Esophagus mucosa (tissue), 1 donor: ENCODE measurements at places on chromosomes 2 and 18.
A peak's percentile ranks its signal among the peaks of the same experiment; 100 is the strongest.

GRCh38 chr18:21682371-21683051, 22.1 kb downstream of the ABHD3 start:
- no peak for ATAC-seq

DNA sequence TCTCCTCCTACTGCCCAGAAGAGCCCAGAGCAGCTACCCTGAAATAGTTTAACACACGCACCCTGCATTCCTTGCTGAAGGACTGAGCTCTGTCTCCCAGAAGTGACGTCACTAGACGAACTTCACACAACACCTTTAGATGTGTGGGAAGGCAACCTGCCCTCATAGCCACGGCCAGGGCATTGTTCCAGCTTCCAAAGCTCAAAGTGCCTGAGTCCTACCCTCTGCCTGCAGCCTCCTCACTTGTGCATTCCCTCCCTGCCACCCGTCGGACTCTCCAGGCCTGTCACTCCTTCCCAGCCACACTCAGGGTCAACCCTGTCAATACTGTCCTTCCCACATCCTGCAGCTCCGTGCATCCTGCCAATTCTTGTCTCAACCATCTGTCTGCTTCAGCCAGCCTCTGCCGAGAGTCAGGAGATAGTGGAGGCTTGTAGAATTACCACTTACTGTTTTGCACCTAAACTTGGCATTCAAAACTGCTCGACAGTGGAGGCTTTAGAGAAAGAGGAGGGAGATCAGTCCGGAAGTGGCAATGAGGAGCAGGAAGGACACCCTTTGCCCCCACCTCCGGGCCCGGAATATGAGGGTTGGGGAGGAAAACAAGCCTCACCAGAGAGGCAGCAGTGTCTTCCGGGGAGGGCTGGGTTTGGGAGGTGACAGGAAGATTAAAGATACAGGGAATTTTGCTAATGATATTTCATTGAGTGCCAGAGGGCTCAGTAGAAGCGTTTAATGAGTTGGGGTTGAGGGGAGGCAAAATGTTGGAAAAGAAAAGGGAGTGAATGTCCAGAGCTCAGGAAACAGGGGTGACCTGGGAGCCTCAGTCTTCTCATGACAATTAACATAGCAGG, 72.3 kb upstream of the ATG16L1 start:
- no peak for ATAC-seq

- no peak for ATAC-seq
Observed at GRCh38 chr2:13651684-13652131, 935.0 kb downstream of the TRIB2 start.

- ATAC-seq = peak; percentile 80
Observed at GRCh38 chr2:25078170-25079049, 36.5 kb downstream of the EFR3B start.

GRCh38 chr2:186737732-186738508, 44.1 kb downstream of the FAM171B start:
- ATAC-seq = no peak

GRCh38 chr2:74585406-74586185, 31.1 kb downstream of the DOK1 start:
- ATAC-seq = no peak

DNA sequence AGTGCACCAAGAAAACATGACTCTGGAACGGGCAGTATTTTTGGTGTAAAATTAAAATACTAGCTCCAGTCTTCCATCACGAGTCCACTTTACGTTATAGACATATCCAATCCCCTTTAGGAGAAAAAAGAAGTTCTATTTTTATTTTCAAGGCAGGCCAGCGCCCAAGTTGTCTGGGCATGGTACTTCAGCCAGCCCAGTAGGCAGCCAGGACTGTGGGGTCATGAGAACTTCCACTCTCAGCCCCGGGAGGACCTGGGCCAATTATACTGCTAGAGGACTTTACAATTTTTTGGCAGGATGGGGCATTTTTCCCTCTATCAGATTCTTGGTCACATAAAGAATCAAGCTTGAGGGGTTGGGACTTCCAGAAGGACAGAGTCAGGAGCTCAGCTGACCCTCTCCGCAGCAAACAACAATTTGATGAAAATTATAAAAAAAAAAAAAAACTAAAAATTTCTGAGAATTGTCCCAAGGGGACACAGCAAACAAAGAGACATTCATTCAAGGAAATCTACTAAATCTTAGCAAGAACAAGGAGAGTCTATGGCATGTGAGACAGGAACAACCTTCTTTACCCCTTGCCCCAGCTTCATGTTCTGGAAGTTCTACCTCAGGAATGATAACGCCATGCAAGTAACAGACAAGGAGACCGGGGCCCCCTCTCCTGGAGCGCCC, 37.3 kb upstream of the B3GNT2 start:
- no peak for ATAC-seq

DNA sequence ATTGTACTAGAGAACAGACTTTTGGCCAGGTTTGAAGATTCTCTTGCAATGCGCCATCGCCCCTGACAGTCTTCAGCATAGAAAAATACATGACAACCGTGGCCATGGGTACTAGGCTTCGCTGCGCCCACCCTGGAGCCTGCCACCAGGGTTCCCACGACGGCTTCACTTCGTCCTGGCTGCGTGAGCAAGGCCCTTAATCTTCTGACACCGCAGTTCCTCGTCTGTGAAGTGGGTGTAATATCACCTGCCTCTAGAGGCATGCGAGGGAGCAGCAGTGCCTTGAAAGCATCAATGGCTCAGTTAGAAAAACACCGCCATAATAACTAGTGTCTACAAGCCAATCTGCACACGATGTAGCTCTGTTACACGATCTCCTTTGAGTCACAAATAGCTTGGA, 175.2 kb upstream of the HS6ST1 start:
- ATAC-seq = no peak

DNA sequence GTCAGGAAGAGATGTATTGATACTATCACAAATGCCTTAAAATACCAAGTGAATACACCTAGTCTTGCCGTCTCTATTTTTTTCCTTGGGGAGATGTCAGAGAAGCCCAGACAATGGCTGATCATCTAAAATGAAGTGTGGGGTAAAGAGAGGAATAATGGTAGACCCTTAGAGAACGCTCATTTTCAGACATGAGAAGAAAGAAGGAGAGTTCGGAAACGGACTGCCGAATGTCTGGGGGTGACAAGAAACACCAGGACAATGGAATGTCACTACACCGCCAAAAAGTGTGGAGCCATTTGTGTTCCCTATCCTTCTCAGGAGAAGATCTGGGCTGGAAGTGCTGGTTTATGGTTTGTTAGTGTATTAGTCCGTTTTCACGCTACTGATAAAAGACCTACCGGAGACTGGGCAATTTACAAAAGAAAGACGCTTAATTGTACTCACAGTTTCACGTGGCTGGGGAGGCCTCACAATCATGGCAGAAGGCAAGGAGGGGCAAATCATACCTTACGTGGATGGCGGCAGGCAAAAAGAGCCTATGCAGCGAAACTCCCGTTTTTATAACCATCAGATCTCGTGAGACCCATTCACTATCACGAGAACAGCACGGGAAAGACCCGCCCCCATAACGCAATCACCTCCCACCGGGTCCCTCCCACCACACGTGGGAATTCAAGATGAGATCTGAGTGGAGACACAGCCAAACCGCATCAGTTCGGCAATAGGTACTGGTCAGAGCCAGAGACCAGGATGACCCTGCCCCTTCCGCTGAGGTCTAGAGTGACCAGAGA, 743.7 kb downstream of the GALR1 start:
- ATAC-seq = no peak

- ATAC-seq = no peak
Observed at GRCh38 chr2:15753811-15754702, 162.4 kb downstream of the DDX1 start.

DNA sequence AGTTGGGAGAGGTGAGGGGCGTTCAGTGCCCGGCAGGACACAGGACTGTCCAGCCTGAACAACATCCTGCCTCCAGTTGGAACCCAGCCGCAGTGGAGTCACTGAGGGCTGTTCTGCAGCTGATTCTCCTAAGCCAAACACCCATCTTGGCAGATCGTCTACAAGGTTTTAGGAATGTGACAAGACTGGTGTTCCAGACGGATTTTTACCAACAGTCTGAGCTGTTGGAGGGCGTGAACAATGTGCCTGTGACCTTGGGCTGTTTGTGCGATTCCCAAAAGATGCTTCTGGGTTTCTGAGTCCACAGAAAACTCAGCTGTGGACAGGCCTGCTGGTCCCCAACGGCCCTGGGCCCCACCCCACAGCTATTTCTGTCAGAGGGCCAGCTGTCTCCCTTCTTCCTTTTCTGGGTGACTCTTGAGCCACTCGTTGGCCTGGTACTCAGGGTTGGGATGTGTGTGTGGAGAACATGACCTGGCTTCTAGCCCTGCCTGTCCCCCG, 5.7 kb downstream of the LRRFIP1 start:
- no peak for ATAC-seq

DNA sequence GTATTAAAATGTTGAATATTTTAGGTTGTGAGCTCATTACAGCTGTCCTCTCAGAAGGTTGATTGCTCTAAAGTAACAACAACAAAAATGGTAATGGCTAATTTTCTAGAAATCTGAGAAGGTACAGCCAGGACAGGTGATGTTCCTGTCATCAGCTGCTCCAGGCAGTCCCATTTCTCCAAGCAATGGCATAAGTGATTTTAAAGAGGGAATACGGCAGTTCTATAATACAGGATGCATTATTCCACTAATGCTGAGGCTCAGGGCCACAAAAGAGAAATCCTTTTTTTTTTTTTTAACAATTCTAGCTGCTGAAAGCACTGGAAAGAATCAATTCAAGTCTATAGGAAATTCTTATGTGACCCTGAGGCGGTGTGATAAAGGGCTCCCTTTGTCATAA, 199.9 kb downstream of the PMAIP1 start:
- ATAC-seq = no peak

DNA sequence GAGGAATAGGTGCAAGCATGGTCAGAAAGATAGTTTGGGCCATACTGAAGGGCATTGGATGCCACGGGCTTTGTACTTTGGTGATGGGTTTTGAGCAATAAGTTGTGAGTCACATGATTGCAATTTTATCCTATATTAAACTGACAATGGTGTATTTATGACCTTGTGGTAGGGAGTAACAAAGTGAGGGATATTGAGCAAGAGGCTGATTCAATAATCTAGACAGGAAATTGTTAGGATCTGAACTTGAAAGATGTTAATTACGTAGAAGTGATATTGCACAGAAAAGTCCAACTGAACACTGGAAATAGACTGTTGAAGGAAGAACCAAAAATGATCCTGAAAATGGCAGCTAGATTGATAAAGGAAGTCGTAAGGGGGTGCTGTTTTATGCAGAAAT, 46.6 kb upstream of the TCF4 start:
- ATAC-seq = peak; percentile 81

DNA sequence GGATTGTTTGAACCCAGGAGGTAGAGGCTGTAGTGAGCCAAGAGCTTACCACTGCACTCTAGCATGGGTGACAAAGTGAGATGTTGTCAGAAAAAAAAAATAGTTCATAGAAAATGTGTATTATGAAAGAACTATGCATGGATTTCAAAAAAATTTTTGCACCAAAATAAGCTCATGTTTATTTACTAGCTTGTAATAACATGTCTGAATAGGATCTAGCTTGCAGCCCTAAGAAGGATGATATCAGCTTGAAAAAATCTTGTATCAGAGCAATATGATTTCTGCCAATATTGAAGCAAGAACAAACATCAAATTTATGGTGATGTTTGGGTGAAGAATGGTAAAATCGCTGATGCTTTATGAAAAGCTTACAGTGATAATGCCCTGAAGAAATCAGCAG, 97.0 kb upstream of the RFX8 start:
- ATAC-seq = no peak

- ATAC-seq = no peak
Observed at GRCh38 chr18:50697509-50697908, 122.3 kb downstream of the MRO start.

- ATAC-seq = no peak
Observed at GRCh38 chr18:5285326-5285725, 10.2 kb downstream of the ZBTB14 start.

GRCh38 chr18:44687421-44687820, 6.7 kb downstream of the SETBP1 start:
- no peak for ATAC-seq

DNA sequence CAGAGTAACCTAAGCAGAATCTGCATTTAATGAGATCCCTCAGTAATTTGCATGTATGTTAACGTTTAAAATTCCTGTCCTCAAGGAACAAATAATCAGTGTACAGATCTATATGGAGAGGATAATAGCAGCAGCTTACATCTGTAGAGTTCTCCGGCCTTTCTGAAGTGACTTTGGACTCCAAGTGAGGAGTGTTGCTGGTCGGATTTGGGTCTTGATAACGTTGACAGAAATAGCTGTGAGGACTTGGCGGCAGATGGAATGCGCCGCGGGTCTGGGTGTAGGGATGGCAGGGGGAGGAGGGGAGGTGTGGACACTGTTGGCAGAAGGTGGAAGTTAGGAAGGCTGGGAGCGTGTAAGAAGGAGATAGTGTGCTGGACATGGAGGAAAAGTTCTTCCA, 170.9 kb upstream of the GATA6 start:
- no peak for ATAC-seq

DNA sequence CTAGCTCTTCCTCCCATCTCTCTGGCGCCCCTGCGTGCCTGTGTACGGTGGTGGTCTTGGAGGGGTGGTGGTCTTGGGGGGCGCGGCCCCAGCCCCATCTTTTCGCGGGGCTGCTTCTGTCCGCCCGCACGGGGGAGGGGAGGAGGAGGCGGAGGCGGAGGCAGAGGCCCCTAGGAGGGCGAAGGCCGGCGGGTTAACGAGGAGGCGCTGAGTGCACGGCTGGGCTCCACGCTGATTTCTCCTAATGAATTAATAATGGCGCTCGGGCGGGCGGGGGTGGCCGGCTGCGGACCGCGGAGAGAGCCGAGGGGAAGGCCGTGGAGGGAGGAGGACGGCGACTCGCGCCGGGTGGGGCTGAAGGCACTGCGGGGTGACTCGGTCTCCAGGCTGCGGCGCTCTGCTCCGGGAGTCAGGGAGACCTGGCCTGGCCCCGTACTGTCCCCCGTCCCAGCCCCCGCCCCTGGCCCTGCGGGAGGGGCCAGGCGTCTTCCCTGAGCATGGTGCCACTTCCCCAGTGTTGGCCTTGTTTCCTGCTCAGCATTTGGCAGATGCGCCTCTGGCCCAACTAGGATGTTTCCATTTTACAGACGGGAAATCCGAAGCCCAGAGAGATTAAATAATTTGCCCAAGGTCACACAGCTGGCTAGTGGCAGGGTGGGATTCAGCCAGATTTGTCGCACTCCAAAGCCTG, 6.0 kb downstream of the GAREM2 start:
- ATAC-seq = peak; percentile 47

- no peak for ATAC-seq
Observed at GRCh38 chr2:173696274-173696673, 268.9 kb downstream of the SP3 start.

- no peak for ATAC-seq
Observed at GRCh38 chr2:29363111-29363510, 247.9 kb downstream of the CLIP4 start.

DNA sequence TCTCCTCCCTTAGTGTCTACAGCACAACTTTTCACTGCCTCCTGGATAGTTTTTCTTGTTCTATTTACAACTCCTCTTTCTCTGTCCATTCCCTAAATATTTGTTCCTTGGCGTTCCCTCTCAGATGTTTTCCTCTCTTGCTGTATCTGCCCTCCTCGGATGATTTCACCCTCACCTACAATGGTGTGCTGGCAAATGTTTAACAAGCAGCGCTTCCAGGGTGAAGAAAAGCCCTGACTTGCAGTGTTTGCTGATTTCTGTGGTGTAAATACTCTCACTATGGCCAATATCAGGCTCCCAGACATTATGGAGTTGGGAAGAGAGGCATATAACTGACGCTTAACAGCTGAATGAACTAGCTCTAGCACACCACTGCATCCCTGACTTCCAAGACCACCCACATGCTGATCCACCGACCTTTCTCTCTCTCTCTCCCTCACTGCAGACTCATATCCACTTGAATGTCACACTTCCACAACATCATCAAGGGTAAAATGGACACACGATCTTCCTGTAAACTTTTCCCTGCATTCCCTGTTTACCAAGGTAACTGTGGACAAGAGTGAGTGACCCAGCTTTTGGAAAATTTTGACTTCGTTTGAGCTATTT, 31.5 kb upstream of the SPTBN1 start:
- ATAC-seq = no peak
